ENCODE measurements at places on chromosomes 1 and 21.
A peak's percentile ranks its signal among the peaks of the same experiment; 100 is the strongest.

- peak; percentile 24 for DNase-seq
Measured at GRCh38 chr1:43074244-43074643, 97.8 kb downstream of the EBNA1BP2 start.

GRCh38 chr1:184191181-184191621 lies 139.7 kb downstream of the TSEN15 start:
- DNase-seq: no peak

- no peak for DNase-seq
Measured at GRCh38 chr1:54120698-54121481, 31.9 kb downstream of the CDCP2 start.

- DNase-seq: peak; percentile 81
Measured at GRCh38 chr1:40974945-40975344, 4.6 kb upstream of the CTPS1 start.

- DNase-seq: no peak
Measured at GRCh38 chr1:228833911-228834688, 98.8 kb downstream of the RHOU start.

GRCh38 chr1:56516539-56517252 lies 62.7 kb downstream of the PLPP3 start:
- peak; percentile 84 for DNase-seq

DNA sequence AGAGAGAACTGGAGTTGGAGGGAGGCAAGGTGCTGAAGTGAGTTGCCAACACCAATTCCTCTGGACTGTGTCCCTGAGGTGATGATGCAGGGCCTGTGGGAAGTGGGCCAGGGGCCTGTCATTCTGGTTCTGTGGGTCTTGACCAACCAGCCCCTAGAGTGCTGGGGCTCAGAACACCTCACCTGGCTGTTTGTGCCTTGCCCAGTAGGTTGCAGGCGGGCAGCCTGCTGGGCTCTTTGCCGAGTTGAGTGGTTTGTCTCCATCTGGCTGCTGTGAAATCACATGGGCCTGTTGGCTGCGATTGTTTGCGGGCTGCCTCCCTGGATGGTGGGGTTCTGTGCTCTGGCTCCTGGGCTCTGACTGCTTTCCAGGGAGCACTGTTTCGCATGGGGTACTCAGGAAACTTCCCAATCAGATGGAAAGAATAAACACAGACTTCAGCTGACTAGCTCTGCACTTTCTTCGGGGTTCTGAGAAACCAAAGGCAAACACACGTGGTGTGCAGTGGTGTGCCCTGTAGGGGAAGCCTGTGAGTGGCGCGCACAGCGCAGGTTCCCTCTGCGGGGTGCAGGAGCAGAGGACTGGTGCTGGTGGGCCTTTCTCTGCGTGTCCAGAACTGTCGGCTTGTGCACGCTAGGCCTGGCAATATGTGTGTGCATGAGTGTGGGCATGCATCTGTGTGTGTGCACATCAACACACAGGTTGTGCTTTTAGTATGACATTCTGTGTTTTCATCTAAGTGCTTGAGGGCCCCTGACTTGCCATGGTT lies 95.1 kb downstream of the RHOU start:
- DNase-seq: no peak

- DNase-seq: no peak
Measured at GRCh38 chr1:38741341-38741740, 118.2 kb downstream of the RRAGC start.

DNA sequence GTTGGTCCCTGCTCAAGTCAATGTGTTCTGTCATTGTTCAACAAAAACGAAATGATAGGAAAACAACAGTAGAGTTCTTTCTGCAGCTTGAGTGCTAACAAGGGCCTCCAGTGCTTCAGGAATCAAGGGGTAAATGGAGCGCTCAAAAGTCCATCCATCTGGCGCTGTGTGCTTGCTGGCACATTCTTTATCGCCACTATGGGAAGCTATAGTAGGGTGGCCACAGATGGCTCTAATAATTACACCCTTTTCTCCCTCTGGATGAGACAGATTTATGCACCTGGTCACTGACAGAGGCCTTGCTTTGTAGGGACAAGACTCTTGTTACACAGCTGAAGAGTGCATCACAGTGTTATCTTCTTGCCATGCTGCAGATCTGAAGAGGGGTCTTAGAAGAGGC lies 136.0 kb downstream of the GDAP2 start:
- DNase-seq: no peak

DNA sequence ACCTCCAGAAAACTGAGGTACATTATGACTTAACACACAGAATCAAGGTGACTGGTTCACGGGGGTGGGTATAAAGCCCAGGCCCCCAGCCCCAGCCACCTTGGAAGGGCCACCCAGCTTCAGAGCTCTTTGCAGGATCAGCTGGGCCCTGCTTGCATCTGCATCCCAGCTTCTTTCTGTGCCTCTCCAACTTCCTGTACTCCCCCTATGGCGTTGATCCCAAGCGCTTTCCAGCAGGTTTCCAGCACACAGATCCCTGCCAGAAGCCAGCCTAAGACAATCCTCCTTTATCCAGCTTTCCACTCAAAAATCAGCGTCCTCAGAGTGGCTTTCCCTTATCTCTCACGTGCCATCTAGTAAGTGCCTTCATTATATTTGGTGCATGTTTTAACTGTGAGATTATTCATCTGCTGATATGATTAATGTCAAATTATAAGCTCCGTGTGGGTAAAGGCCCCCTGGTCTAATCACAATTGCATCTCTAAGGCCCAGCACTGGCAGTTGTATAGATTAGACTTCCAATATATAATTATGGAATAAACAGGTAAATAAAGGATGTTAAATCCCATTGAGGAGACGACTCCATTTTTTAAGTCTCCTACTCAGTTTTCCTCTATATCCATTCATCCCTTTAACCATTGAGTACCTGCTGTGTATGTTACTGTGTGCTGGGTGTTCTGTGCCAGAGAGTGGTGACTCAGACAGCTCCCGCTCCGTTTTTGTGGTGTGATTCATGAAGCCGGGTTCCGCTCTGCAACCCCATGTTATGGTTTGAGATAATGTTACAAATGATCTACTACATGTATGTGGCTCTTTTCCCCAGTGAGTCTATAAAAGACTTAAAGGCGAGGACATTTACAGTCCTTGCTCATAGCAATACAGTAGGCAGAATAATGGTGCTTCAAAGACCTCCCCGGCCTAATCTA lies 387.6 kb downstream of the PCP4 start:
- no peak for DNase-seq

DNA sequence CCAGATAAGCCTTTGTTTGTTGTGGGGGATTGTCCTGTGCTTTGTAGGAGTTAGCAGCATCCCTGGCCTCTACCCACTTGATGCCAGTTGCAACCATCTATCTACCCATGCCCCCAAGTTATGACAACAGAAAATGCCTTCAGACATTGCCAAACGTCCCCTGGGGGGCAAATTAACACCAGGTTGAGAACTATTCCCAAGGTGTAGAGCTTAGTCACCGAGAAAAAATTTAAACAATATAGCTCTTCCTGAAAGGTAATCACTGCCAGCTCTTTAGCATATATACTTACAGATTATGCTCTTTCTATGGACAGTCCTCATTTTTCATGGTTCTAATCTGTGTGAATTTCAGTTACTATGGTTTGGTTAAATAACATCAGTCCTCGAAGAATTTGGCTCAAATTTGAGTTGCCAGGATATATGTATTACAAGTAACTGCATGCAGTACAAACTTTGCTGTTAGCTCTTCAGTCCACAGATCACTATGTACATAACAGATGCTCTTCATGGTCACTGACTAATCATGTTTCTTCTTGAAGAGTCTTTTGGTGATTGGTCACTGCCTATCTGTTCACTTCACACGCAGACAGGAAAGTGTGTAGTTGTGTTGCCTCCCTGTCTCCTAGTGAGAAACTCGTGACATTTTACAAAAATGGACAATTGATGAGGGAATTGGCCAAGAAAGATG lies 25.2 kb downstream of the MAPKAPK2 start:
- peak; percentile 29 for DNase-seq

DNA sequence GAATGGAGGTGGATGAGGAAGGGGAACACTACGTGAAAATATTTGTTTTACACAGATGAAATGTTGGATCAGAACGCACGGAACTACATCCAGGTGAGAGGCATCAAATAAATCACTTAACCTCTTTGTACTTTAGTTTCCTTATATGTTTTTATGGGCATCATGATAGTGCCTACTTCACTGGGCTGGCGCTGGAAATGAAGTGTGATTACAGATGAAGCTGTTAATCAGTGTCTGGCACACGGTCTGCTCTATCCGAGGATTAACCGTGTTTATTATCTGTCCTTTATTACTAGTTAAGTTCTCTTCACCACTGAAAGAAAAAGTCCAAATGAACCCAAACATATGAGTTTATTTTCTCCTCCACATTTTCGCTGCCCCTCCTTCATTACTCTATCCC lies 96.0 kb upstream of the TRABD2B start:
- no peak for DNase-seq

GRCh38 chr1:46612937-46613660 lies 3.5 kb downstream of the MOB3C start:
- DNase-seq: no peak

DNA sequence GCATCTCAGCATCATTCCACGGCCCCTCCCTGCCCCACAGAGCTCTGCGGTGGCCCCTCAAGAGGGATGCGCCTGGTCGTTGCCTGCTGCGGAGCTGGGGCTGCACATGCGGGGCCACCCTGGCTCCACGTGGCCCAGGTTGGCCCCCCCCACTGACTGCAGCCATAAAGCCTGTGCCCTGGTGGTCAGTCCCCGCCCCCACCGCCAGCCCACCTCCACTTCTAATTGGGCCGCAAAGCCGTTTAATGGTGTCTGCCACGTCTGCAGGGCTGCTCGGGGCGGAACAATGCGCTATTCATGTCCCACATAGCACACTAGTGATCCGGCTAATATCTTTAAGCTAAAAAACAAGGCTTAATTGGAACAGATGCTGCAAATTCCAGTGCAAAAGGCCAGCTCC lies 33.5 kb upstream of the ACTRT2 start:
- no peak for DNase-seq

DNA sequence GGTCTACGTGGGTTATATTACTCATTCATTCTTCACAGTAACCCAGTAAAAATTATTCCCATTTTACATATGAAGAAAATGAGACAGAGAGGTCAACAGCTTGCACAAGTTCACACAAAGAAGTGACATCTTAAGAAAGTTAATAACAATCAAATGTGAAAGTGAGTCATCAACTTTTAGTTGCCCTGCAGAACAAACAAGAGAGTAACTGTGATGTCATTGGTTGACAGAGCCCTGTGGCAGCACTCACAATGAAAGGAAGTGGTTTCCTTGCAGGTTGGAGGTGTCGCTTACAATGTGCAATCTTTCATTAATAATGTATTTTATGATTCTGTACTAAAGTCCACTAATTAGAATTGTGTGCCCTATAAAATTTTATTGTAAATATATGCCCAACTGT lies 369.6 kb downstream of the RYR2 start:
- peak; percentile 11 for DNase-seq

GRCh38 chr1:21756393-21757089 lies 26.4 kb downstream of the USP48 start:
- DNase-seq: no peak

- DNase-seq: no peak
Measured at GRCh38 chr21:34129039-34129891, 55.9 kb downstream of the MRPS6 start.

DNA sequence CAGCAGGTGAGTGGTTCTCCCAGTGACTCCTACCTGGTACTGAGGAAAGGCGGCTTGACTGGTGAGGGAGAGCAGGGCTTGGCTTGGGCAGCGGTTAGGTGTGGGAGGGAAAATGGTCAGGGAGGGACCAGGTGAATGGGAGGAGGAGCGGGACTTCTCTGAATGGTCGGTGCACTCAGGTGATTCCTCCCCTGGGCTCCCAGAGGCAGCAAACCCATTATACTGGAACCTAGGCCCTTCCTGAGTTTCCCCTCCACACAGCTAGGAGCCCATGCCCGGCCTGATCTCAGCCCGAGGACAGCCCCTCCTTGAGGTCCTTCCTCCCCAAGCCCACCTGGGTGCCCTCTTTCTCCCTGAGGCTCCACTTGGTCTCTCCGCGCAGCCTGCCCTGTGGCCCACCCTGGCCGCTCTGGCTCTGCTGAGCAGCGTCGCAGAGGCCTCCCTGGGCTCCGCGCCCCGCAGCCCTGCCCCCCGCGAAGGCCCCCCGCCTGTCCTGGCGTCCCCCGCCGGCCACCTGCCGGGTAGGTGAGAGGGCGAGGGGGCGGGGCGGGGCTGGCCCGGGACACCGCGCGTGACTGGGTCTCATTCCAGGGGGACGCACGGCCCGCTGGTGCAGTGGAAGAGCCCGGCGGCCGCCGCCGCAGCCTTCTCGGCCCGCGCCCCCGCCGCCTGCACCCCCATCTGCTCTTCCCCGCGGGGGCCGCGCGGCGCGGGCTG lies 2.3 kb downstream of the ARTN start:
- DNase-seq: no peak

GRCh38 chr1:34101151-34101550 lies 63.9 kb downstream of the CSMD2 start:
- no peak for DNase-seq

- no peak for DNase-seq
Measured at GRCh38 chr1:43238991-43239469, 30.8 kb upstream of the TMEM125 start.

DNA sequence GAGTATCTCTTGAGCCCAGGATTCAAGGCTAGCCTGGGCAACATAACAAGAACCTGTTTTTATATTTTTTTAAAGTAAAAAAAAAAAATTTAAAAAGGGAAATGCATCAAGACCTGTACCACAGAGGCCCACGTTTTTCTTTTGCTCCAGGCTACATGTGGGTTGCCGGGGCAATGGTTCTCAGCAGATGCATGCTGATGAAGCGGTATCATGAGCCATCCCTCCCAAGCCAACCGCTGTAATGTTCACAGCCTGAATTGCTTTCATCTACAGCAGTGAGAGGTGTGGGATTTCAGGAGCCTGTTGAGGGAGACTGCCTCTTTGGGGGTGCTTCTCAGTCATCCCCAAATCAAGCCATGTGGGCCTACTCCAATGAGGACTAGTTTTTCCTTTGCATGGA lies 60.5 kb downstream of the CD58 start:
- DNase-seq: no peak

DNA sequence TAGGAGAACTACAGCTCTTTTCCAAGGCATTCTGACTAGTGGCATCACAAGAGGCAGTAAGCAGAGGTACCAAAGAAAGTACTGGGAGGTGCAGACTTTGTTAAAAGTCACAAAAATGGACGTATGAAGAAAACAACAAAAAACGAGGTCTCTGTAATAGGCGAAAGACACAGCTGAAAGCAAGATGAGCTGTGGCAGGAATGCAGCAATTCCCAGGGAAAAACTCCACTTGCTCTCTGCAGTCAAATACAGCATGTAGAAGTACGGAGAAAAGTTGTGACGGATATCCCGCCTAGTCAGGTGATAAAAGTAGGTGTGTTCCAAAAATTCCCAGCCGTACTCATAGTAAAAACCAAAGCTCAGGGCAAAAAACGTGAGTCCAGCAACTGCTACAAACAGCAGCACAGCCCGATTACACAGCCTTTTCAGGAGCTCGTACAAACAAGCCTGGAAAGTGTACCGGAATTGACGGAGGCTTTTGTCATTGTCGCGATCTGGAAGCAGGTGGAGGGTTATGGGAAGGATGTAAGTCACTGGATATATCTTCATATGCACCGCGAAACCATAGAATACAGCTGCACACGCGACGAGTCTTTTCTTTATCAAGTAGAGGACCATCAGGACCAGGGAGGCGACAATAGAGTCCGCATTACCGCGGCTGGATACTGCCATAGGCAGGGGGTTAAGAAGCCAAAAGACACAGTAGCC lies 979 bp downstream of the PIGM start:
- peak; percentile 72 for DNase-seq
